ENCODE measurements at places on chromosomes 6 and 20.

DNA sequence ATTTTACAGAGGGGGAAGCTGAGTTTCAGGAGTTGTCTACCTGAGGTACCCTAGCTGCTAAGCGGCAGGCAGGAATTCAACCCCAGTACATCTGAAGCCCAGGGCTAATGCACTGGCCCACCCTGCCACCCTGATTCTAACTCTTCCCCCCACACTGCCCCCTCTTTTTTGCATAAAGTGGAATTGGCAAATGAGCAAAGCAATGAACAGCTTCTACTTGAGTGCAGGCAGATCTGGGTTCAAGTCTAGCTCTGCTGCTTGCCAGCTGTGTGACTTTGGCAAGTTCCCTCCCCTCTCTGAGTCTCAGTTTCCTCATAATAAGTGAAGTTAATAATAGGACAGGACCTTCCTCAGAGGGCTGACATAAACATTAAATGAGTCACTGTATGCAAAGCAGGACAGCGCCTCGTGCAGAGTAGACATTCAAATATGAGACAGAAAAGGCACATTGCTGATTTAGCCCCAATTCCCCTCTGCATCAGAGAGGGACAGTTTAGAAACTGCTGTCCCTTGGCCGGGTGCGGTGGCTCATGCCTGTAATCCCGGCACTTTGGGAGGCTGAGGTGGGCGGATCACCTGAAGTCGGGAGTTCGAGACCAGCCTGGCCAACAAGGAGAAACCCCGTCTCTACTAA lies 4.7 kb downstream of the ADA start:
- DNase-seq = no peak

DNA sequence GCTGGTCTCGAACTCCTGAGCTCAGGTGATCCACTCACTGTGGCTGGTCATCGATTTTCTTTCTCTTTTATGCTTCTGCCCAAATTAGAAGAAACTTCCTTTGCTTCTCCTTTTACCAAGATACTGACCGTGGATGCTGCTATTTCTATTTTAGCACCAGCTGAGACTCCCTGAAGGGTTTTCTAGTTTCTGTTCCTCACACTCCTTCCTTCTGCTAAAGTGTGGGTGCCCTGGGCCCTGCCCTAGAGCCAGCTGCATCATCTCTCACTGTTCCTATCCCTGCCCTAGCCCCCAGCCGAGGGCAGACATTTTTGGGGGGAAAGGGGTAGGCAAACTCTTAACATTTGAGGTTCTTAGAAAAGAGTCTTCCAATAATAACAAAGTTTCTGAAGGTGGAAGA lies 6.3 kb downstream of the SMOC2 start:
- DNase-seq = no peak

DNA sequence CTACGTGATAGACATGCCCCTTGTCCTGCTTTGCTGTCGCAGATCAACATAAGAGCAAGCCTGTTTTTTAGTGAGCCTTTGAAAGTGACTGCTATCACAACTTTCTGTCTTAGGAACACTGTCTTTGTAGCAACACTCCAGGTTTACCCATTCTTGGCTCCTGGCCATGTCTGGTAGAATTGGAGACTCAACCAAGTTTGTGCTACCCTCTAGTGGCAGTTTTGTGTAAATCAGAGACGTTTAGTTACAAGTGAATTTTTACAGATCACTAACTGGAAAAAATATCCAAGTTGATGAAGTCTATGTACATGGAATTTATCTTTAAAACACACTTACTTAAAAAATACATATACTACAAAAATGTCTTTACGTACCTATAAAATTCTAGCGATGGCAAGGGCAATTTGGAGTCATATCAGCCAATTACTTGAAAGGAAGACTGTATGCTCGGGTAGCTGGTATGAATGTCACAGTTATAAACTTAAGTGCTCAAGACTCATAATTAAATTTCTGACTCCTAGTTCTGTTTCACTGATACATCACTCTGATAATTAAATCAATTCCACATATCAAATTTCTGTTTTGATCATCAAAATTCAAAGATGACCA lies 101.4 kb downstream of the ADGB start:
- DNase-seq = peak; percentile 7

DNA sequence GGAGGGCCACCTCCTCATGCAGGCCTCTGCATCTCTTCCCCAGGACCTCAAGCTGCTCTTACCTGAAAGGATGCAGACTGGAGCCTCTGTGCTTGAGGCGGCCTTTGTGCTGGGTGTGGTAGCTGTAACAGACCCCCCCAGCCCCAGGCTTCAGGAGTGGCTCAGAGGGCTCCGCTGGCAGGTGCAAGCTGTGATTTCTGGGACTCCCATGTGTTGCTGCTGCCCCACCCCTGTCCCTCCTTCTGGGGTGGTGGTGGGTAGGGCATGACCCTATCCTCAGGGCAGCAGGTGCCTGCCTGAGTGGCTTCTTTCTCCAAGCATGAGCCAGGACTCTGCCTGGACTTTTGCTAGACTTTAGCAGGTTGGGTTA lies 121.2 kb downstream of the SULF2 start:
- DNase-seq = no peak

GRCh38 chr20:51930775-51931174 lies 128.5 kb upstream of the SALL4 start:
- no peak for DNase-seq

DNA sequence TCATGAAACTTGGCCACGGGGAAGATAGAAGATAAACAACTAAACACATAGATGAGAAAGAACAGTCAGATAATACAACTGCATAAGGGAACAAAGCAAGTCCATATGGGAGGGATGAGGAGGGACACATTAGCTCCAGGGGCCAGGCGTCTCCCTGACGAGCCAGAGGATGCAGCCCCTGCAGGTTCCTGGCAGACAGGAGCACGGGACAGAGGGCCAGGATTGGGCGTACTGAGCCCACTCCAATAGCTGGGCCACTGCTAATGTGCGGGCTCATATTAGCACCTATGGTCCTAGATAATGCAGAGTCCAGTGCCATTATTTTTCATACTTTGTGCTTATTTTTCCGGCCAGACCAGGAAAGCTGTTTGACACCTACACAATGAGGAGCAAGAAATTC lies 182.9 kb downstream of the ANKRD60 start:
- DNase-seq = no peak

DNA sequence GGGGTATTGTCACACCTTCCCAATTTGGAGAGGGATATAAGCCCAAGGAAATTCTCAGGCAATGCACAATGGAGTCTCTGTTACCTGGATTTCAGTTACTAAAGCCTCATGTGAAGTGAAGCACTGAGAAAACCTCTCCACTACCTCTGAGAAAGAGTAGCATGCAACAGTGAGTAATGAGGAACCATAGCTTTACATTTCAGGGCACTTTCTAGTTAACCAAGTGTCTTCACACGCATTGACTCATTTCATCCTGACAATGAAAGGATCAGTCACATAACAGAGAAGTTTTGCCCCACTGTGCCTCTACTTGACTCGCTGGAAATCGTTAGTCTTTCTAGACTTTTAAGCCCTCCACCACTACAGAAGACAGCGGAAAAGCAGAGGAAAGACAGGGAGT lies 86.2 kb upstream of the ARID1B start:
- no peak for DNase-seq

GRCh38 chr6:87705070-87705691 lies 3.1 kb upstream of the AKIRIN2 start:
- DNase-seq = peak; percentile 27

DNA sequence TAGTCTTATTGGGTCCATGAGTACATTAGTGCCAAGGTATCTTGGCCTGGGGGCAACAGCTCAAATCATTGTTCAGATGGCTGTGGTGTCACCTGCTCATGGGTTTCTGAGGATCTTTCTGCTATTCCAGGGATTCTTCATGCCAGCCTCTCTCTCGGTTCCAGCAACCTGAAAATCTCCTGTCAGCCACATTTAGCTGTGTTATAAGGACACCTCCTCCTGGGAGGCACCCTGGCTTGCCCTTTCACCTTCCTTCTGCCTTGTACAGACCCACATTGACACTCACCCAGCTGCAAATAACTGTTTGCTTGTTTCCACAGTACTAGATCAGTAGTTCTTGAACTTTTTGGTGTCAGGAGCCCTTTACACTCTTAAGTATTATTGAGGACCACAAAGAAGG lies 159.9 kb downstream of the GRM4 start:
- DNase-seq = no peak

DNA sequence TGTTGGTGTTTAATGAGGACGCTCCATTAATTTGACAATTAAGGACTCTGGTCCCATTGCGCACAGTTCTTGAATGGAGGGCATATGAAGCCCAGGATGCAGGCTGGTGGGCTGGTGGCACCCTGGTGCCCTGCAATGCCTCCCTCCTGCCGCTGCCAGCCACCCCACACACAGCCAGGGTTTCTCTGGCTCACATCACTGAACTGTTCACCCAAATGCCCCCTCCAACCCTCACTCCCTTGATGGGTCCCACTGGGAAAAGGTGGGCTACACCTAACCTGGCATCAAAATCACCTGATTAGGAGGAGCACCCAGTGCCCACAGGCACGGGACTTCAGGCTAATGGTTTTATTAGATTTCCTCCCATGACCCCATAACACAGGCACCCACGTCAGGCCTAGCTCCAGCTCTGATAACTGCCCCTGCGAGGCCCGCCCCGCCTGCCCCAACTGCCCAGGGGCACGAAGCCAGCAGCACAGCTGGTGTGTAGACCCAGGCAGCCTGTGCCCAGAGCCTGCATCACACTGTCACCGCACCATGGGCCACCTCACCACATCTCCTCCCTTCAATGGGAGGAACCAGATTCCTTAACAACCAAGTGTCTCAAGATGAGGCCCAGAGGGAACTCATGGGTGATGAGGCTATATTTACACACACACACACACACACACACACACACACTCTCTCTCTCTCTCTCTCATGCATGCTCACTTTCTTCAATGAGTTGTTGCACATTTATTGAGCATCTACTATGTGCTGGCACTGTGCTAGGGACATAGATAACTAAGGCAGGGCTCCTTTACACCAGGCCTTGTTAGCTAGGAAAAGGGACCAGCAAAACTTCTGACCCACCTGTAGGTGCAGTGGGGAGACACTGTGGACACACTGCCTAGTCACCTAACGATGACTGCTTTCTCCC lies 107.3 kb downstream of the NOL4L start:
- no peak for DNase-seq

GRCh38 chr6:162964488-162965140 lies 236.8 kb downstream of the PACRG start:
- DNase-seq = no peak
